Activated CD4-positive, alpha-beta memory T cell treated with anti-CD3 and anti-CD28 coated beads, Interleukin-2, amount 10 ng/mL, durations not matched to agents 7 days and 5 days (primary cell): ENCODE measurements at places on chromosomes 12 and 14.

- peaks cover under 1% of the 10 kb centered on the region for H3K36me3 ChIP-seq
- H3K27ac ChIP-seq, result no peak overlapping the region
- peaks cover 8% of the 10 kb centered on the region for H3K27me3 ChIP-seq
- peaks cover 32% of the 10 kb centered on the region for H3K4me1 ChIP-seq
Observed at GRCh38 chr12:25326326-25326725, 75.6 kb upstream of the KRAS start.

DNA sequence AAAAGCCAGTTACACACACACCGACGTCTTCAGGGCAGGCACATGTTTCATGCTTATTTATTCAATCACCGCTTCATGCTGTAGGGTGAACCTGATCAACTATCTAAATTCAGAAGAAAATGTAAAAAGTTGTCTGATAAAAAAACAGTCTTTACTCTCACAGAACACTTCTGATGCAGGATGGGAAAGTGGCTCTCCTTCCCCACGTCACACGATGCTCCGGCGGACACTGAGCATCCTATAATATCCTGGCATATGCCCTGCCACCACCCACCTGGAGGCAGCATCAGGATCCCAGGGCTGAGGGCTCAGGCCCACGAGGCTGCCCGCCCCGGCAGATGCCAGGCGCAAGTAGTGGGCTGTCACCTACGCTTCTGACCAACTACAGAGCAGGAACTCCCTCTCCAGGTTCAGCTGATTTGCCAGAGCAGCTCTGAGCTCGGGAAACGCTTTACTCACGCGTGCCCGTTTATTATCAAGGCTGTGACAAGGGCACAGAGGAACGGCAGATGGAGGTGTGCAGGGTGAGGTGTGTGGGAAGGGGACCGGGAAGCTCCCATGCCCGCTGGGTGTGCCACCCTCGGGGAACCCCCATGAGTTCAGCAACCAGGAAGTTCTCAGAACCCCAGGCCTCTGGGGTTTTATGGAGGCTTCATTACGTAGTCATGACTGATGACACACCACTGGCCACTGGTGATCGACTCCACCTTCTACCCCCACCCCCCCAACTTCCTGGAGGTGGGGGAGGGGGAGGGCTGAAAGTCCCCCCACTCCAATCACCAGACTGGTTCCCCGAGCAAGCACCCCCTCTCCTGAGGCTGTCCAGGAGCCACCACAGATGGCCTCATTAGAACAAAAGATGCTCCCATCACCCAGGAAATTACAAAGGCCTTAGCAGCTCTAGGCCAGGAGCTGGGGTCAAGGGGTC is 32.1 kb downstream of the SLC15A4 start:
- no peaks in the 10 kb centered on the region for H3K27me3 ChIP-seq
- no peak overlapping the region for H3K4me3 ChIP-seq
- H3K36me3 ChIP-seq, result peaks cover 41% of the 10 kb centered on the region
- no peak for DNase-seq

DNA sequence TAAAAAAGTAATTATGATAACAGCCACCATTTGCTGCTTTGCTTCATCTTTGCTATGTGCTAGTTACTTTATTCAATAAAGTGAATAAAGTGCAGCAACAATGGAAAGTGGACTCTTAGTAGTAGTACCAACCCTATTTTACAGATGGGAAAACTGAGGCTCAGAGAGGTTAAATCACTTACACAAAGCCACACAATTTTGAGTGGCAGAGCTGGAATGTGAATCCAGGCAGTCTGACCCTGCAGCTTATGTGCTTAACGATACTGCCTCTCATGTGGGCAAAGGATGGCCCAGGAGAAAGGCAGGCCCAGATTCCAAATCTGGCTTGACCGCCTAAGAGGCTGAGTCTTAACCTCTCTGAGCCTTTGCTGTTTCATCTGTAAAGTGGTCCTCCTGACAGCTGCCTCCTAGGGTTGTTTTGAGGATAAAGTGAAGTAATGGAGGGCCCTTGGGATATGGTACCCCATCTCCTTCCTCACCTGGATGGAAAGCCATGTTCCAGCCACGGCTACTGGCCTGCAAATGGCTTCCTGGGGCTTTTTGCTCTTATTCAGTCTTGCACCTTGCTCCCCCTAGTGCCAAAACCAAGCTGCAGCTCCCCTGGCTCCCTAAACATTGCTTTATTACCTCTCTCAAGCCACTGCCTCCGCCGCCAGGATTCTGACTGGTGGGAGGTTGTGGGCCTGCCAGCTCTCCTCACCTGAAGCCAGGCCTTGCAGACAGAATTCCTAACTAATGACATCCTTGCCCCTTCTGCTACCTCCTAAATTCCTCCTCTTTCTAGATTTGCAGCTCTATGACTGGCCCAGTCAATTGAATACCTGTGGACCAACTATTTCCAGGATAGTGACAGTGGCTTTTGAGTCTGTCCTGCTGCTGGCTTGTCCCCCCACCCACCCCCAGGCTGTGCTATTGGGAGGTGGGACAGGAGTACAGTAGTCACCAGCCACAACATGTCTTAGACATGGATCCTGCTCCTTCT is 283.3 kb upstream of the PWP1 start:
- DNase-seq, result peak; percentile 68
- peaks cover 19% of the 10 kb centered on the region for H3K4me1 ChIP-seq
- H3K27ac ChIP-seq, result peak overlapping the region; percentile 44
- peaks cover 2% of the 10 kb centered on the region for H3K36me3 ChIP-seq

DNA sequence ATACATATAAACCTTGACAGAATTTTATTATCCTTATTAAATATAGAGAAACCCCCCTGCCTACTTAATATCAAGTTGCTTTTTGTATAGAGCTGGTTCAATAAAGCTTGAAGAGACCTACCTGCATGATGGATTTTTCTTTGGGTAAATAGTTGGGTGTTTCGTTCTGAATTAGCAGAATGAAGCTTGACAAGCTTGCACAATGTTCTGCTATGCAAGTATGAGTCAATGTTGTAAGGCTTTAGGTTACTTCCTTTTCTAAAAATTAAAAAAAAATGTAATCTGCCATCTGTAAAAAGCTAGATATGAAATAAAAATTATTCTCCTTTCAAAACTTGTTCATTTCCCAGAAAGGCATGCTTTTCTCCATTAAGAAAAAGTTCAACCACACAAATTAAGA is 1662.6 kb upstream of the SEL1L start:
- DNase-seq, result no peak
- no peak overlapping the region for H3K27ac ChIP-seq
- no peak overlapping the region for H3K4me3 ChIP-seq
- H3K4me1 ChIP-seq, result no peaks in the 10 kb centered on the region

GRCh38 chr12:48838048-48838447 is 13.9 kb downstream of the DDX23 start:
- H3K27me3 ChIP-seq, result no peaks in the 10 kb centered on the region
- H3K4me3 ChIP-seq, result no peak overlapping the region
- H3K36me3 ChIP-seq, result peaks cover 65% of the 10 kb centered on the region

DNA sequence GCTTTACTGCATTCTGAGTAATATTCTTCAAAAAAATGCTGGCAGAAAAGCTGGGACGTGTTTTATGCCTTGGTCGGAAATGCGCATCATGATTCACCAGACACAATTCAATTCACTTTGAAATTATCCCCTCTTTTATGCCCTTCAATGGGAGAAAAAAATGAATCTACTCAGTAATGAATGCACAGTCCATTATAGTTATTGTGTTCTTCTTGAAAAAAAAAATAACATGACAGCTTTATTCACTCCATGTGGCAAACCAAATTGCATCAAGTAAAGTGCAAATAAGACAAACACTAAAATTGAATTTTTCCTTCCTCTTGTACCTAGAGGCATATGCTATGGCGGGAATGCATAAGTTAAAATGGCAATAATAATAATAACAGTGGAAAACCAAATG is 159.4 kb upstream of the IFNG-AS1 start:
- no peak overlapping the region for H3K4me3 ChIP-seq
- H3K36me3 ChIP-seq, result no peaks in the 10 kb centered on the region
- no peaks in the 10 kb centered on the region for H3K27me3 ChIP-seq
- peaks cover 12% of the 10 kb centered on the region for H3K4me1 ChIP-seq
